ENCODE measurements at places on chromosomes 5 and 9.

DNA sequence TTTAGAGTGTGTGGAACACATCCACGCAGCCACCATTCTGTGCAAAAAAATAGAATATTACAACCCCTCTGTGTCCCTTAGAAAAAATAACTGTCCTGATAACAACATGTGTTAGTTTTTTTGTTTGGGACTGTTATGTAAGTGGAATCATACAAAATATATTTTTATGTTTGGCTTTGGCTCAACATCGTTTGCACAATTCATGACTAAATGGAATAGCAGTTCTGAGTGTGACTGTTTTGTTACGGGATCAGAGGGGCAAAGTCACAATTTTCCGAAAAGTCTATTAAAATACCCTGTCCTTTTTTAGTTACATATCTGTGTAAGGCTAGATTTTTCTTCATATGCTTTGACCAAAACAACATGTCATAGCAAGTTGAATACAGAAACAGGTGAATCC, 12.8 kb downstream of the MTREX start:
- DNase-seq: no peak

DNA sequence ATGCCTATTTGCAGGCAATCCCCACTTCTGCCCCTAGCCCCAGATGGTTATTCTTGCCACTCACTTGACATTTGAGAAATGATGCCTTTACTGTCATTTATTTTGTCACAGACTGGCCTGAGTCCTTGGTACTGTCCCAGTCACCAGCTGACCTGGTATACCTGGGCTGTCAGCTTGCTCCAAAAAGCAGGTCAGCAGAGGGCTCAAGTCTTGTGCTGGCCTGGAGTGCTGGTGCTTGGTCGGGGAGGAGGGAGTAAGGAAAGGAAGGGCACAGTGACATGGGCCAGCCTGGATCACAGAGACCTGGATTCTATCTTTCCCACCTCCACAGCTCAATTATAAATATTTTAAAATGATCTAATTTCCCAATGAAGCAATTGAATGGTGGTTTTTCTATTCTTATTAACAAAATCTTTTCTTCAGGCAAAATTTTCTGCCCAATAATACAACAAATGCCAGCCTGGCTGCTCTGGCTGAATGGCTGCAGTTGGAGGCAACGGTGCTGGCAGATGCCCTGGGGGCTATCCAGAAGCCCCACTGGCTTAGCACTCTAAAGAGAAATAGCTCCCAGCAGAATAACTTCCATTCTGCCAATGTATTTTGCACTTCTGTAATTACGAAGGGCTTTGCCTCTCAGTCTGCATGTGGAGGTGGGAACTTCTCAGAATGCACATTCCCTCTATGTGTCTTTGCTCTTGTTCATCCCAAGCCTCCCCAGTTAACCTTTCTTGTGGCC, 160.6 kb downstream of the GADD45G start:
- DNase-seq: no peak

DNA sequence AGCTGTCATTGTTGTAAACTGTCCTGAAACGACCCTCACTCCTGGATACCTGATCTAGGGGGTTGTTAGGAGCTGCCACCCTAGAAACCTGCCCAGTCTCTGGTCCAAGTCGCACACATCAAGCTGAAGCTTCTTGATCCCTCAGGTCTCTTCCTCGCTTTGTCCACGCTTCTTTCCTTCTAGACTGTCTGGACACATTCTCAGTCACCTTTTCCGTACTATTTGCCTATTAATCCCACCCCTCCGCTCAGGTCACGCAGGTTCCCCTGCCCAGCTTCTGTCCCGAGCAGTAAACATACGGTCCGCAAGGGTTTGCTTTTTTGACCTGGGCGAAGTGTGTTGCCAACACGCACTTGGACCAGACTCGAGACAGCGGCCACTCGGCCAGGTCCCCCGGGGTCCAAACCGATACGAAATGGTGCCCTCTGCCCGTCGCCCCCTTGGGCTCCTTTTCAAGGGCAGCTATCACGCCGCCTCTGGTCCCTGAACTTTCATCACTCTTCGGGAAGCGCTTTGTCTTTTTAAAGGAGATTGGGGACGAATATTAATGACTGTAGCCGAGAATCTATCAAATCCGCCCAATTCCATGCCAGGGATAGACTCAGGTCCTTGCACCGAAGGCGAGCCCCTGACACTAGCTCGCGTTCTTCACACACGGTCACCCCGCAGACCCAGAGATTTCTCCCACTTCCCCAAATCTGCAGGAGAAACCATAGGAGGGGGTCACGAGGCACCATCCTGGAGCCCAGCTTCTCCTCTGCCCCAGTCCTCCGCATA, 814 bp downstream of the PLCXD3 start:
- no peak for DNase-seq

GRCh38 chr5:78606241-78606640, 42.3 kb downstream of the LHFPL2 start:
- no peak for DNase-seq

DNA sequence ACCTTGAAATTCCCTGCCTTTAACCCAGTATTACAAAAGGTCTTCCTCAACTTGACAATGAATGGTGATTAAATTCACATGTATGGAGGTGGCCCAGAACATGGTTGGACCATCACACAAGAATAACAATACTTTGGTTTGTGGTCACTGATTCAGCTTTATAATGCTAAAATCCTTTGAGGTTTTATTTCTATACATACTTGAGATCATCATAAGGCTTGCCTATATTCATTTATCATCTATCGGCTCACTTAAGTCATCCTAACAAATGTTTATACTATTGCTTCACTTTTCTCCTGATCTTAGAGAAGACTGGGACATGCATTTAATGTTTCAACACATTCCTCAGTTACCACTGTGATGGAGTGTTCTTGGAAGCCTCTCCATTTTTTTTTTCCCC, 191.3 kb downstream of the DMAC1 start:
- DNase-seq: no peak

DNA sequence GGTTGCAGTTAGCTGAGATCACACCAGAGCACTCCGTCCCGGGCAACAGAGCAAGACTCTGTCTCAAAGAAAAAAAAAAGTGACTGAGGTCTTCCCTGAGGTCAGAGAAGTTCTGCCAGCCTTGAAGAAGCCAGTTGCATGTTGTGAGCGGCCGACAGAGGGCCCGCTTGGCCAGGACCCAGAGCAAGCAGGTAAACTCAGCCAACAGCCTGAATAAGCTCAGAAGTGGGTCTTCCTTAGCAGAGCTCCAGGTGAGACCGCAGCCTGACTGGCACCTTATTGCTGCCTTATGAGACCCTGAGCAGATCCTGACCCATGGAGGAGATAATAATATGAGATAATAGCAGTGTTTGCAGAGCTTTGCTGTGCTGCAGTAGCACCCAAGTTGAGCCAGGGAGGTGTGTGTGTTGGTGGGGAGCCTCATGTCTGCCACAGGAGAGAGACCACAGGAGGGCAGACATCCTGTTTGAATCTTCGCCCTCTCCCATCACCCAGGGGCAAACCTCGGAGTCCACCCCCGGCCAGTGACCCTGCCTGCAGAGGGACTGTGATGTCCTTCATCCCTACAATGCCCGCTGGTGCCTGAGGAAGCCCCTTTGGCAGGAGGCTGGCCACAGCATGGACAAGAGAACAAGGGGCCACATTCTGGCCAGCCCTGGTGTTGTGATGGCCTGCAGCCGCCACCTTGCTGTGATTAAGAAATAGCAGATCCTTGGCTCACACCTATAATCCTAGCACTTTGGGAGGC, 10.8 kb upstream of the BARX1 start:
- DNase-seq: no peak

DNA sequence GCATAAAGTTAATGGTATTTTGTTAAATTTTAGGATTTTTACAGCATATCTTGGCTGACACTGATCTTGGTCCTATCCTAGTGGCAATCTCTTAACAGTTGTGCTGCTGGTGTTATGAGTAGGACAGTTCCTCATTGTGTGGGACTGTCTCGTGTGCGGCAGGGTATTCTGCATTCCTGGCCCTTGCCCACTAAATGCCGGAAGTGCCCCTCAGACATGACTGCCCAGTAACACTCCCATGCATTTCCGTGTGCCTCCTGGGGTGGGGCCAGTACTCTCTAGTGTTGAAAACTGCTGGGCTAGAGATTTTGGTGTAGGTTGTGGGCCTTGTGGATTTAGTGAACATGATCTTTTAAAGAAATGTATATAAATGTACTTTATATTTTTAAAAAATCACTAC, 227.1 kb upstream of the DMRT1 start:
- no peak for DNase-seq

GRCh38 chr9:35611230-35611797, 6.3 kb downstream of the TESK1 start:
- no peak for DNase-seq

DNA sequence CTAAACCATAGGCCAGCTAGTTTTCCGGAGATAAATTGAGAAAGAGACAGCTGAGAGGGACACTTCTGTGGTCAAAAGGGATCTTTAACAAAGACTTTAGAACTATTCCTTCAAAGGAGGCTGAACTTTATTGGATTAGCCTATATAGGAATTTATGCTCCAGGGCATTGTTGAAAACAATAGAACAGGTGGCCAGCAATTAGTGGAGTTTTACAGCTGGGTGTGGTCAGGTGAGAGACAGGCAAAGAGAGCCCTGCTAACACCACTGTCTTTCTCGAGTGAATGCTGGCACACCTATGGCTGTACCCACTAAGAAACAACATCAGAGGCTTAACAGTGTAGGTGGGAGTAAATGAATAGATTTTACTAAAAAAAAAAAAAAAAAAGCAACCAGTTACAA, 16.7 kb upstream of the TLR4 start:
- DNase-seq: no peak

DNA sequence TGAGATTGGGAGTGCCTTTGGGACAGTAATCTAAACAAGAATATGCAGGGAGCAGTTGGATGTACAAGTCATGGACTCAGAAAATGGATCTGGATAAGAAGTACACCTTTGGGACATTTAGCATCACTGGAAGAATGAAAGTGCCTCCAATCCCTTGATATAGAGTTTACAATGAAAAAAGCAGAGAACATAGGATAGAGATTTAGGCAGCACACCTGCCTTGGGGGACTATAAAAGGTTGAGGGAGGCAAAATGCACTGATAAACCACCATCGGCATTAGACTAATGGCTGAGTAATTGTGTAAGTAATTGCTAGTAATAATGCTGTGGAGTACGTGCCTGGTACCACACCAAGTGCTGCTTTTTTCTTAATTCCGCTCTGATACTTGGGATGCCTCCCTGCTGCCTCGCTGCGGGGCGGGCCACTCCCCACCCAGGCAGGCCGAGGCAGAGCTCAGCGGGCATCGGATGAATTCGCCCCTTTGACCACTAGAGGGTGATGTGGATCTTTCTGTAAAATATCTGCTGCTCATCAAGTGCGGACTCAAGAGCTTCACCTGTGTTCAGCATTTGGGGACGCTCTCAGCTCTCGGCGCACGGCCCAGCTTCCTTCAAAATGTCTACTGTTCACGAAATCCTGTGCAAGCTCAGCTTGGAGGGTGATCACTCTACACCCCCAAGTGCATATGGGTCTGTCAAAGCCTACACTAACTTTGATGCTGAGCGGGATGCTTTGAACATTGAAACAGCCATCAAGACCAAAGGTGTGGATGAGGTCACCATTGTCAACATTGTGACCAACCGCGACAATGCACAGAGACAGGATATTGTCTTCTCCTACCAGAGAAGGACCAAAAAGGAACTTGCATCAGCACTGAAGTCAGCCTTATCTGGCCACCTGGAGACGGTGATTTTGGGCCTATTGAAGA, 99.9 kb downstream of the ANKRD18B start:
- peak; percentile 12 for DNase-seq

GRCh38 chr5:139633295-139634027, 14.7 kb upstream of the CXXC5 start:
- DNase-seq: no peak

DNA sequence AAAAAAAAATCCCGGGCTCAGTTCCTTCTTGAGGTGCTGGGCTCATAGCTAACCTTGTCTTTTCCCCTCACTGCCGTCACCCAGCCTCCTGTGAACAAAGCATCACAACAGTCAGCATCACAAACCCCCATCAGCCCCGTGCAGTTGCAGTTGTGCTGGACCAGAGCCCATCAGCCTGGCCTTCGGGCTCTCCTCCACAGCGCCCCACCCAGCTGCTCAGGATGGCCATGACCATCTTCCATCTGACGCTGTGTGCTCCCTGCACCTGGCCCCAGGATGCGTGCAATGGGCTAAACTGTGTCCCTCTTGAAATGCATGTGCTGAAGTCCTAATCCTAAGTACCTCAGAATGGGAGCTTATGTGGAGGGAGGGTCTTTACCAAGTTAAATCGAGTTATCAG, 48.1 kb downstream of the NSUN2 start:
- DNase-seq: no peak

GRCh38 chr9:69109152-69109551, 64.9 kb upstream of the TJP2 start:
- DNase-seq: no peak

DNA sequence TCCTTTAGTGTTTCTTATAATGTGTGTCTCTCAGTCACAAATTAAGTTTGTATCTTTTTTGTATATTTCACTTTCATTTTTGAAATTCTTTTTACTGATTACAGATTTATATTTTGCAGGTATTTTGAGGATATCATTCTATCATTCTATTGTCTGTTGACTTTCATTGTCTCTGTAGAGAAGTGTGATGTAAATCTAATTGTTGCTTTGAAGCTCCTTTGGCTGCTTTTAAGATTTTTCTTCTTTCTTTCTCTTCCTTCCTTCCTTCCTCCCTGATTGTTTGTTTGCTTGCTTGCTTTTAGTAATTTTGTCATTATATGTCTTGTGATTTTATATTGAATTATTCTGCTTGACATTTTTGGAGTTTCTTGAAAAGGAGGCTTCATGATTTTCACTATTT, 75.3 kb upstream of the MAST4 start:
- DNase-seq: no peak

DNA sequence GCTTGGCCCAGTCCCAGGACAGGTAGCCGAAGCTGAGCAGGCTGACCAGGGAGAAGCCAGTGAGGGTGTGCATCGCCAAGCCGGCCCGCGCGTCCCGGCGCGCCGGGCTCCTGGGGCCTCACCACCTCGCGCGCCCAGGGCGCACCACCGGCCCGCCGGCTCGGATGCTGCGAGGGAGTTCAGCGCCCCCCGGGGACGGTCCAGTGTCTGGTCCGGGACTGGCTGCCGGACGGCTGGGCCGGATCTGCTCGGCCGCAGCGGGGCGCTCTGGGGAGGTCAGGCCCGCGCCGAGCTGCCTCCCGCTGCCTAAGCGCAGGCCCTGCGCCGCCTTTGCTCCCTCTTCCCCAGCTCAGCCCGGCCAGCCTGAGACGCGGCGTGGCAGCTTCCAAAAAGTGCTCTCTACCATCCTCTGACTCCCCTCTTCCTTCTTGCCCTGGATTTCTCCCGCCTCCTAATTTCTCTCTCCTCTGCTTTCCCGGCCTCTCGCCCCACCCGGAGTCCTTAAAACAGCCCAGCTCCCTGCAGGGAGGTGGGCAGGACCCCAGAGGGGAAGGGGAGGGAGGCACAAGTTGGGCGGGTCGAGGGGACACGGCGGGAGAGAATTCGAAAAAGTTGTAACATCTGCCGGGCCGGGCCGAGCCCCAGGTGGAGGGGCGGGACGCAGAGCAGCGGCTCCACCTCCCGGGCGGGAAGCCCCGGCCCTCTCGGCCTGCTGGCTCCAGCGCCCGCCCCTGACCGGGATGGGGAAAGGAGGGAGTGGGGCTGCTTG, at the start of gene ARSI:
ARSI (minus strand) TSS at position 605 of the 769 bp plus-strand sequence; CDS start at position 73, 532 bp downstream.
- no peak for DNase-seq

Measured in SK-N-MC (cell line).